Brain pericyte (primary cell): ENCODE measurements at places on chromosomes 13 and 19.

DNA sequence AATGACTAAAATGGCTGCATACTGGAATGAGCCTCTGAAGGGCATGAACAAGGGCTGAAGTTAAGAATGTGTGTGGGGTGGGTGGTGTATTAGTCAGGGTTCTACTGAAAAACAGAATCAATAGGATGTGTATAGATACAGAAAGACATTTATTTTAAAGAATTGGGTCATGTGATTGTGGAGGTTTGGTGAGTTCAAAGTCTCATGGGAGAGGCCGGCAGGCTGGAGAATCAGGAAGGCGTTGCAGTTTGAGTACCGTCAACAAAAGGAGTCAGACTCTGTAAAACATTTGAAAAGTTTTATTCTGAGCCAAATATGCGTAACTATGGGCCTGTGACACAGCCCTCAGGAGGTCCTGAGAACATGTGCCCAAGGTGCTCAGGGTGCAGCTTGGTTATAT lies 24.5 kb upstream of the CYSLTR2 start:
- no peak for DNase-seq

- DNase-seq, result no peak
Measured at GRCh38 chr13:41398494-41399170, 58.7 kb upstream of the RGCC start.

GRCh38 chr19:33678796-33679585 lies 57.2 kb downstream of the CHST8 start:
- DNase-seq, result no peak

GRCh38 chr13:38415233-38415632 lies 65.6 kb downstream of the UFM1 start:
- DNase-seq, result no peak

- no peak for DNase-seq
Measured at GRCh38 chr19:7004313-7004931, 16.8 kb downstream of the MBD3L2B start.

GRCh38 chr13:79541426-79542049 lies 60.6 kb downstream of the NDFIP2 start:
- peak; percentile 24 for DNase-seq

GRCh38 chr19:50975766-50976165 lies 6.4 kb upstream of the KLK6 start:
- no peak for DNase-seq

GRCh38 chr19:13149628-13150186 lies 468 bp downstream of the STX10 start:
- no peak for DNase-seq

DNA sequence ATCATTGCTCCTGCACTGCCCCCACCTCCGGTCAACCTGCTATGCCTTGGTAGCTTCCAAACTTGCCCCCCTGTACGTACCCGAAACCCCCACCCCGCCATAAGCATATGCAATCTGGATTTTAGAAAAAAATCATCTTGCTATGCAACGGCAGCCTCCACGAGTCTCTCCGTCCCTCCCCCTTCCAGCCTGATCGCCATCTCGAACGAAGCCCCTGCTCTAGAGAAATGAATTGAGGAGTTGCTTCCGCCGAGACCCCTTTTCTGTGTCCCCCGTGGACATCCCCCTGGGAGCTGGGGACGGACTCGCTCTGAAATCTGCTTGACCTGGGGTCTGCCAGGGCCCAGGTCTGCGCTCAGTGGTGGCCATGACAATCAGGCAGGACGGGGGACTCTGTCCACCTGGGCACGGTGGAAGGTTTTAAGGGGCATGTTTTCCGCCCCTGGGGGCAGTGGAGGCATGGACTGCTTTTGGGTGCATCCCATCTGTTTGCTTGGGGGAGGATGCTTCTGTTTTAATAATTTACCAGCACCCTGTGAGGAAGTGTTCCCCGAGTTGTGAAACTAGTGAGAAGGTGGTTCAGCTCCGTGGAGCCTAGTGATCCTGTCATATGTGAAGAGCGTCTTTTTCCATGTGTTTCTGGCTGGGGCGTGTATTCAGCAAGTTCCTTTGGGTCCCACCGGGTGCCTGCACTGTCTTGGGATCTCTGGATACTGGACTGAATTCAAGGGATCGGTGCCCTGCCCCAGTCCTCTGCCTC lies 1.0 kb downstream of the KDM4B start:
- DNase-seq, result no peak

DNA sequence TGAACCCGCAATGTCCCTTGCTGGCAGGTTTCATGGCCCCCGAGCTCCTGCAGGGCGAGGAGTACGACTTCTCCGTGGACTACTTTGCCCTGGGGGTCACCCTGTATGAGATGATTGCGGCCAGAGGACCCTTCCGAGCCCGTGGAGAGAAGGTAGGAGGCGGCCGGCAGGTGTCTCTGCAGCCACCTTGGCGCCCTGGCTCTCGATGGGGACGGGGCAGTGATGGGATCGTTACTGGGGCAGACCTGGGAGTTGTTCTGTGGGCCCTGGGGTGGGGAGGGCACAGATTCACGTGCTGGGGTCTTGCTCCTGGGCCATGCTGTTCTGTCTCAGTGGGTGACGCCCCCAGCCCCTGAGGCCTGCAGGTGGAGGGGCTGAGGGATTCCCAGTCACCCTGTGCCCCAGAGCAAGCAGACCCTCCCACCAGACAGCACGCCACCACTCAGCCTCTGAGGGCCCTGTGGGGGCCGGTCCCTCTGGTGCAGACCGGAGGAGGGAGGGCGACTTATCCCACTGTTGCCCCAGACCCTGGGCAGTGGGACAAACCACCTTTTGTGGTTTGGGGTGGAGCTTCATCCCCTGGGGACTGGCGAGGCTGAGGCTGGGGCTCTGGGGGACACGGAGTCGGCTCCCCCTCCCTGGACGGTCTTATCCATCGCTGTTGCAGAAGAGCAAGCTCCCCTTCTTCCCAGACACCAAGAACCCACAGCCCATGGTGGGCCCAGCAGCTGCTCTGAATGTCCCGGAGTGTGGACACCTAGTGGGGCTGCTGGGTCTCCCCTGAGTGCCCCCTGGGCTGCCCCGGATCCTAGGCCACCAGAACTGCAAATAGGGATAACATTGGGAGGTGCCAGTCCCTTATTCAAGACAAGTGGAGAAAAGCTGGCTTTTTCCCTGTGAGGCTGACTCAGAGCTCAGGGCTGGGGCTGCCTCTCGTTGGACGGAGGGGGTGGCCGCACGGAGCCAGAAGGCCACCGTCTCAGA lies 27.5 kb upstream of the TMEM255B start:
- DNase-seq, result no peak

DNA sequence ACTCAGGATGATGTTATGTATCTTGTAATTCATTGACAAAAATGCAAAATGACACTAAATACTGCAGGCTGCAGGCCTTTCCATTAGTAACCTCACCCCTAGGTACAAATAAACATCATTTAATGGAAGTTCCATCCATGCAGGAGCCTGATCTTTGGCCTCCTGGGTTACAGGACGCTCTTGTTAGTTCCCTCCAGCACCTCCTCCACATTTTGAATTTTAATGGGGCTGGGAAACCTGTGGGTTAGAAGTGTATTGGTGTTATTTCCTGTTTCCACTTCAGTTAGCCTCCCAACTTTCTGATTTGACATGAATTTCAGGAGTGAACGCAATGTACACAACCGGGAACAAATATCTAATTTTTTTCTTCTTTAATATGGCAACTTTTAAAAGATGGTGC lies 237.1 kb upstream of the ARGLU1 start:
- no peak for DNase-seq

DNA sequence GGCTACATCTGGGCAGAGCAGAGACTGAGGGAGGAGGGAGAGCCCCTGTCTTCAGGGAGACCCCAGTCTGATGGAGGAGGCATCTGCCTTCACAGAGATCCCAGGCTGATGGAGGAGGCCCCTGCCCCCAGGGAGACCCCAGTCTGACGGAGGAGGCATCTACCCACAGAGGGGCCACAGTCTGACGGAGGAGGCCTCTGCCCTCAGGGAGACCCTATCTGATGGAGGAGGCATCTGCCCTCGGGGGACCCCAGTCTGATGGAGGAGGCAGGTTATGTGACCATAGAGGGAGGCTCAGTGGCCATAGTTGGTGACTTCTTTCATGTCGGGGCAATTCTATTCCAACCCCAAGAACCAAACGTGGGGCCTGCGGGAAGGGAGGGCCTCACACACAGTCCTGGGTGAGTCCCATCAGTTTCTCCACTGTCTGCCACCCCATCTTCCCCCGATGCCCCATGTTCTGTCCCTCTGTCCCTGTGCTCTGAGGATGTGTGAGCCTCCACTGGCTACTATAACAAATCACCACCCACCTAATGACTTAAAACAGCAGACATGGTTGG lies 14.3 kb downstream of the MISP start:
- no peak for DNase-seq

DNA sequence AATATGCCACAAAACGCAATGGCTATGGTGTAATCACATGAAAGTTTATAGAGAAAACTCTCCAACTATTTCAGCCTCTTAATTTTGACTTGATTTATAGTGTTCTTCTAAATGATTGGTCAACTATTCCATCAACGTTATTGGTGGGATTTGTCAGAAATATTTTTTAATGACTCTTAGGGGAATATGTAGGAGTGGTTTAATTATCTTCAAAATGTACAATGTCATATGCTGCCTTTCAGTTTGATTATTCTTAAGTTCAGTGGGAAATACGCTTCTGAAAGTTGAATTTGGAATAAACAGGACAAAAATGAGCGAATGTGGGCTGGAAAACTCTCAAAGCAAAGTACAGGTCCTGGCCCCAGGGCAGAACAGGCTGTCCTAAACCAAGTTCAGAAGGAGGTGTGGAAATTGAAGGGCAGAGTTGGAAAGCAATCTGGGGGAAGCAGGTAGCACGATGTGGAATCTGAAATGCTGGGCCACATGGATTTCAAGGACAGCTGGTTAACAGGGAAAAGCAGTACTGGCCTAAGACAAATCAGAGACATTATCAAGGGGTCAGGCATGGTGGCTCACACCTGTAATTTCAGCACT lies 60.8 kb upstream of the MYCBP2 start:
- no peak for DNase-seq

GRCh38 chr13:80030491-80030890 lies 310.4 kb downstream of the SPRY2 start:
- no peak for DNase-seq

- DNase-seq, result no peak
Measured at GRCh38 chr19:8373867-8374813, 10.2 kb downstream of the ANGPTL4 start.

- DNase-seq, result no peak
Measured at GRCh38 chr19:35216016-35216832, 12.3 kb downstream of the FAM187B start.

DNA sequence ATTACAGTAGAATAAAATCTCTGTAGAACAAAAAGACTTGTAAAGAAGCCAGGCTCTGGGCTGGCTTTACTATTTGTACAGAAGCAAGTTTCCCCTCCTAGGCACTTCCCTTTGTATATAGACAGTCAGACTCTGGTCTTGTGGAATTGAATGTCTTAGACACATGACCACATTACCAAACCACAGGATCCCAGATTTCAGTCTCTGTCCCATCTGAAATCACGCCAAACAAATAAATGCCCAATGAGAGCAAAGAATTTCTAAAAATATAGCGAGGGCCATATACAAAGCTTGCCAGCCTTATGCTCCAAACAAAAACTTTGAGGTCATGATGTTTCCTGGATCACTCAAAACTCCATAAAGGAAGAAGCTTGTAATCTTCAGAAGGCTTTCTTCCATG lies 23.9 kb downstream of the CCDC70 start:
- no peak for DNase-seq

GRCh38 chr19:14413693-14414181 lies 5.4 kb downstream of the DDX39A start:
- DNase-seq, result peak; percentile 45

GRCh38 chr19:22935151-22935550 lies 67.8 kb downstream of the ZNF728 start:
- no peak for DNase-seq

DNA sequence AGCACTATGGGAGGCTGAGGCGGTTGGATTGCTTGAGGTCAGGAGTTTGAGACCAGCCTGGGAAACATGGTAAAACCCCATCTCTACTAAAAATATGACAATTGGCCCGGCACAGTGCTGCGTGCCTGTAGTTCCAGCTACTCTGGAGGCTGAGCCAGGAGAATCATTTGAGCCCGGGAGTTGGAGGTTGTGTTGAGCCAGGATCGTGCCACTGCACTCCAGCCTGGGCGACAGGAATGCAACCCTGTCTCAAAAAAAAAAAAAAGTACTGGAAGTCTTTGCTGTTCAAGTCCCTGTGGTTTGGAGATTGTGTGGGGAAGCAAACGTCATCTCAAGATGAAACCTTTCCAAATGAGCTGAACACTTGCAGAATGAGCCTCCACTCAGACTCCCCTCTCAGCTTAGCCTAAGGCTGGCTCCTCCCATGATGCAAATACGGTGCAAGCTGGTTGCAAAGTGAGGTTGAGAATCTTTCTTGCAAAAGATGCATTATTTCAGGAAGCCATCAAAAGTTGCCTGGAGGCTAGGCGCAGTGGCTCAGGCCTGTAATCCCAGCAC lies 46.2 kb downstream of the MYO9B start:
- DNase-seq, result no peak

DNA sequence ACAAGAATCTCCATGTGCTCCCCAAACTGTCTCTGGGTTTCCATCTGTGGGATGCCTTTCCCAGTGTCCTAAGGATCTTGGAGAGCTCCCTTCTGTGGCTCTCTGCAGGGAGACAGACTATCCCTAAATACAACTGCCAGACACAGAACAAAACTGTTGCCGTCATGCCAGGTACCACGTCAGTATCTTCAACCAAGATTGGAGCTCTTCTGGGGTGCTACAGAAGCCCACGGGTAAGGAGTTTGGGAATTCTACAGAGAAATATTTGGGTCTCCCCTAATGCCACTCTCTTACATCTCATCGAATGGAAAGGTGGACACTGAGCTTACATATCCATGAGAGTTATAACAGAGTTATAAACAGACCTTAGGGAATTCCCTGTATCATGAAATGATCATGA lies 4.9 kb upstream of the MBD3L3 start:
- no peak for DNase-seq

GRCh38 chr13:94269557-94269956 lies 209.9 kb downstream of the DCT start:
- no peak for DNase-seq

DNA sequence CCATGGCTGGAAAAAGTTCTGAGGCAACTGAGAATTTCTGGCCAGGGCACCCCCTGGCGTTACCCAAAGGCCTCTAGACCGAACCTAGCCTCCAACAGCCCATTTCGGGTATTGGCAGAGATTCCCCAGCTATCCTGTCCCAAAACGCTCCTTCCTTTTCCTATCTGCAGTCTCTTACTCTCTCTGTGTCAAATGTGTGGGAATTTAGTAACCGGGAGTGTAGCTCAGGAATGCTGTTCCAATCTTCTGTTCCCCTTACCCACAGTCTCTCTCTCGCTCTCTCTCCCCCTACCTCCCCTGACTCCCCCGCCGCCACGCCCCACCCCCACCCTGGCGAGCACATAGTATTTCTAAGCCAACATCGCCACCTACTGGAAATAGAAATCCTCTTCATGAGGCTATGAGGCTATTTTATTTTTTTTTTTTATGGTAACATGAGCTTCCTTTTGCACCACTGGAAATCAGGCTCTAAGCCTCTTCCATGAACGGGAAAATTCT lies 27.0 kb downstream of the OXGR1 start:
- DNase-seq, result no peak
